ENCODE measurements at places on chromosomes 5 and 9. TPM values are rescaled to one million over a fixed set of nuclear protein-coding genes. Genes with fewer than 3 reads are reported as not detected.

DNA sequence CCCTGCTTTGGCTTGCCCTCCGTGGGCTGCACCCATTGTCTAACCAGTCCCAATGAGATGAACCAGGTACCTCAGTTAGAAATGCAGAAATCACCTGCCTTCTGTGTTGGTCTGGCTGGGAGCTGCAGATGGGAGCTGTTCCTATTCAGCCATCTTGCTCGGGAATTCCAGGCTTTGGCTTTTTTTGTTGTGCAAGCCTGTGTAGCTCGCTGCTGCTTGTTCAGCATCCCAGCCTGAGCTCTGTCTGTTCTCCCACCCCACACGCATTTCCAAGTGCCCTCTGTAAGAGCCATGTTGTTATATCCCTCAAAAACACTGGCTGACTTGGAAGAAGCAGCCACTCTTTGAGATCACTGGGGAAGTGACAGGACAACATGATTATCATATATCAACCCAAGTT, 101.6 kb upstream of the DPYSL3 start:
- DNase-seq, result no peak

GRCh38 chr5:119681734-119682133, 52.4 kb downstream of the FAM170A start:
- DNase-seq, result no peak

- DNase-seq, result no peak
Measured at GRCh38 chr9:31112491-31112890, 1272.0 kb upstream of the ACO1 start.

- DNase-seq, result no peak
Measured at GRCh38 chr5:151642472-151643140, 44.1 kb downstream of the SPARC start.

GRCh38 chr5:418162-419121, 24.5 kb upstream of the EXOC3 start:
- DNase-seq, result no peak

Gene ALDOB
- not detected for total RNA-seq

Gene SURF6
- 23.9 TPM for total RNA-seq

Gene NSG2
- total RNA-seq, result 3.1 TPM

Gene OR1N2
- not detected for total RNA-seq

Gene TSLP
- not detected for total RNA-seq

Data from neural crest cell (in vitro differentiated cells).